Ecto neural progenitor cell (in vitro differentiated cells): ENCODE measurements at places on chromosomes 7 and 10.

DNA sequence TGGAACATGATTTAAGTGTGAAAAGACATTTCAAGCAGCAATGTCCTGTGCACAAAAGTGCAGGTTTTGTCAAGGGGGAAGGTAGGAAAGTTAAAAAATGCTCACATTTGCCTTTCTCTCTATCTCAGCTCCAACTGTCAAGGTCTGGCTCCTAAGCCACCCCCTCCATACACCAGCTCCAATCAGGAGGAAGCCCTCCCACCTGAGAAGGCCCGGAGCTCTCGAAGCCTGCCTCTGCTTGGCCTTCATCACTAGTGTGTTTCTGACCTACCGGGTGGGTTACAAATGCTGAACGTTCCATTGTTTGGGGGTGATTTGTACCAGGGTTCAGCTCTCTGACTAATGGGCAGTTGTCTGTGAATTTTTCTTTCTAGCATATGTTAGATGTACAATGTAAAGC is 14.2 kb downstream of the CRHR2 start:
- DNase-seq, result no peak

DNA sequence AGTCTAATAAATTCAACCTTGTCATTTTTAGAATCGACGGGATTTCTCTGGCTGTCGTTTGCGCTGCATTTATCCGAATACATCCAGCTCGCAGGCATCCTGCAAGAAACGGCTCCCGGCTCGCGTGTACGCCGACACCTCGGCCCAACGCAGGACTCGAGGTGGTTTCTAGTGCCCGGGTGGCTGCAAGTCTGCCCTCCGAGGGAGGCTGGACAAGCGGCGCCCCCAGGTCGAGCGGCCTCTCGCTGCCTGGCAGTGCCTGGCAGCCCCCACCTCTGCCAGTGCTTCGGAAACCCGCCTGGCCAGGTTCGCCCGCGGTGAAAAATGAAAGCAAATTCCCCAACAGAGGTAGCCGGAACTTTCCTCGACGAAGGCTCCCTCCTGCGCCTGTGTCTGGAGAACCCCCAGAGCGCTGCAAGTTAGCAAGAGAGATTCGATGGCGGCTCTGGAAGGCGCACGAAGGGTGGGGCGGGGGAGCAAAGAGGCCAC is 5.7 kb upstream of the ZNF503 start:
- DNase-seq, result no peak

- DNase-seq, result no peak
These were observed 64.1 kb downstream of the PHTF2 start for GRCh38 chr7:77862691-77863090.

DNA sequence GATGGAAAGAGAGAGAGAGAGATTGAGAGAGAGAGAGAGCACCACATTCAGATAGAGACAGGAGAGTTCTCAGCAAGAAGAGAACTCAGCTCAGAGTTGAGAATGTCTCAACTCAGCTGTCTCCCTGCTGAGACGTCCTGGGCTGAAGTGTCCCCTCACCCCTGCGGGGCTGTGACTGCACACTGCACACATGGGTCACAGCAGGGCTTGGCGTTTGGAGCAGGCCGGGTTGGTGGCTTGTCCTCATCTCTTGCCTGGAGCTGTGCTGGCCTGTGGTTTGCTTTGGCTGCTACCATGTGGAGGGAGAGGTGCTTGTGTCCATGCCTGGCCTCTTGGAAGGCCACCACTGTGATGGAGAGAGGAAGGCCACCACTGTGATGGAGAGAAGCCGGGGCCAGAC is 167.9 kb downstream of the RNF216 start:
- no peak for DNase-seq

DNA sequence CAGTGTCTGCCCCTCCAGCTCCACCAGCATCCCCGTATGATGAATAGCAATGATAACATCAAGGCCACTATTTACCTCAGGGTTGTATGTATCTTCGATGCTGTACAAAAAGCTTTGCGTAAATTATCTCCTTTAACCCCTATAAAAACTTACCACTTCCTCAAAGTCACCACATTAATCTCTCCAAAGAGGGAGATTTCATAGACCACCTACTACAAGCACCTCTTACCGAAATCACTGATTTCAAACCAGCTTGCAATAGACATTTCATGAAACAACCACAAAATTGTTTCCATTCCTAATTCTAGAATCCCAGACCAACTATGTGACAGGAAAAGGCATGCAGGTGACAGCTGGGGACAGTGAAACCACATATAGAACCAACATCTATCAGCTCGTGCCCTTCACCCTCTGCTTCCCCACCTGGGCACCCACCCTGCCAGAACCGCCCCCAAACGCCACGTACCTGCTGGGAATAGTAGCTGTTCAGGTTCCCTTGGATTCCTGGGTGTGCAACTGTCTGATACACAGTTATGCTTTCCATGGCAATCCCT is 20.1 kb upstream of the MMP21 start:
- DNase-seq, result no peak

GRCh38 chr10:119370972-119371703 is 163.8 kb downstream of the GRK5 start:
- no peak for DNase-seq

- no peak for DNase-seq
These were observed 11.2 kb downstream of the GIMAP5 start for GRCh38 chr7:150748376-150748775.

- DNase-seq, result peak; percentile 58
These were observed 3.1 kb upstream of the EVX1 start for GRCh38 chr7:27239387-27240014.

GRCh38 chr10:69618746-69619145 is 11.3 kb upstream of the FAM241B start:
- no peak for DNase-seq

DNA sequence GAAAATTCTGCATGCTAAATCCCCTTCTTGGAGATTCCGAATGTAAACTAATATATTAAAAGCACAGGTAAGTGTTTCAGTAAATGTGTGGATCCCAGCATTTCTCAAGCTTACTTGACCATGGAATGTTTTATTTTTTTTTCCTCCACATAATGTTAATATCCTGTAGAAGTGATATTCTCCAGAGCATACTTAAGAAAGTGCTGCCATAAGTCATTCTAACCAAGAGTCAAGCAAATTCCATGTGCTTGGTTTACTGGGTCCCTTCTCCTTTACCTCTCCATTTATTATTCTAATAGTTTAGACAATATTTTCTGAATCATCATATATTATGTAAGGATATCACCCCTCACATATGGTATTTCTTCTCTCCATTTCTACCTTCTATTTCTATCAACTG is 266.9 kb upstream of the HPS1 start:
- no peak for DNase-seq

- DNase-seq, result no peak
These were observed 282.6 kb downstream of the CAMK1D start for GRCh38 chr10:12631787-12632562.

DNA sequence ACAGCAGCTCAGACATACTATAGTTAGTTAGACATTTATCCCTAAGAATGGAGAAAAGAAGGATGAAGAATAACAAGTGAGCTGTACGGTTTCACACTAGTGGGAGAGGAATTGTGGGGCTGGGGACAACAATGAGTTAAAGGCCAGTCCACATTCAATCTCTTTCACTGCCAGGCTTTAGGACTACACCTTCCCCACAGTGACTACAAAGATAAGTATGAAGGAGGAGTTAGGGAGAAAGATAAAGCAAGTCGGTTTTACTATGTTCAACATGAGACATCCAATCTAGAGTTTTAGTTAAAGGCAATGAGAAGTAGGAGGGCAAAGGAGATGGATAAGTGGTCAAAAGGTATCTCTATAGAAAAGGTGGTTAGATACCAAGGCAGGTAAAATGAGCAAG is 16.3 kb downstream of the ARHGAP12 start:
- no peak for DNase-seq

DNA sequence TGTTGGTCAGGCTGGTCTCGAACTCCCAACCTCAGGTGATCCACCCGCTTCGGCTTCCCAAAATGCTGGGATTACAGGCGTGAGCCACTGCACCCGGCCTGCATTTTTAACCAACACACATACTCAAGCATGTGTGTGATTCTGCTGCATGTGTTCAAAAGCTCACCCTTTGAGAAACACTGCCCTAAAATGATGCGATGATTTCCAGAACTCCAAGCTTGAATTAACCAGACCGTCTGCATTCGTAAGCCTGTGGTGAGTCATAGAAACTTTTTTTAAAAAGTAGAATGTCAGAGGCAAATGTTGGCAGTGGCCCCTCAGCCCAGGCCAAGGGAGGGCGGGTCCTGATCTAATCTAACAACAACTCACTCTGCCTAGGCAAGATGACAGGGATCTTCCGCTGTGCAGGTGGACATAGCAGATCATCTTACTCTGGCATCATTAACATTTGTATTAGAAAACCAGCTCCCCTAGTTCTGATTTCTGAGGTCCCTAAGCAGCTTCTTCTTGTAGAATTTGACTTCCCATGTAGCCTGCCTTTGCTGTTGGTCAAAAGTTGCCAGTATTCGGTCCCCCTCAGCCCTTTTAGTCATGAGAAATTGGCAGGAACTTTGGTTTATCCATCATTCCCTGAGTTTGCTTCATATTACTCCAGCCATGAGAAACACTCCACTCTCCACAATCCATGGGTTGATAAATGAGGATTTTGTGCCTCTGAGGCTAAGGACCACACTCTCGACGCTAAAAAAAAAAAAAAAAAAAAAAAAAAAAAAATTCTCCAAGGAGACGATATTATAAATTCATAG is 190.4 kb downstream of the SKIDA1 start:
- no peak for DNase-seq

- DNase-seq, result no peak
These were observed 28.8 kb upstream of the TSPAN33 start for GRCh38 chr7:129115676-129116075.

- no peak for DNase-seq
These were observed 68.2 kb downstream of the PFKFB3 start for GRCh38 chr10:6270951-6271350.

- DNase-seq, result no peak
These were observed 456 bp upstream of the DLD start for GRCh38 chr7:107890493-107890961.

- no peak for DNase-seq
These were observed 108.0 kb upstream of the CREB5 start for GRCh38 chr7:28304290-28304689.

- no peak for DNase-seq
These were observed 24.5 kb downstream of the UMAD1 start for GRCh38 chr7:7665031-7665430.

GRCh38 chr10:34104829-34105572 is 710.1 kb downstream of the PARD3 start:
- DNase-seq, result no peak

GRCh38 chr10:28077889-28078288 is 79.0 kb upstream of the ODAD2 start:
- no peak for DNase-seq

GRCh38 chr10:6013413-6014192 is 36.3 kb upstream of the IL15RA start:
- no peak for DNase-seq

DNA sequence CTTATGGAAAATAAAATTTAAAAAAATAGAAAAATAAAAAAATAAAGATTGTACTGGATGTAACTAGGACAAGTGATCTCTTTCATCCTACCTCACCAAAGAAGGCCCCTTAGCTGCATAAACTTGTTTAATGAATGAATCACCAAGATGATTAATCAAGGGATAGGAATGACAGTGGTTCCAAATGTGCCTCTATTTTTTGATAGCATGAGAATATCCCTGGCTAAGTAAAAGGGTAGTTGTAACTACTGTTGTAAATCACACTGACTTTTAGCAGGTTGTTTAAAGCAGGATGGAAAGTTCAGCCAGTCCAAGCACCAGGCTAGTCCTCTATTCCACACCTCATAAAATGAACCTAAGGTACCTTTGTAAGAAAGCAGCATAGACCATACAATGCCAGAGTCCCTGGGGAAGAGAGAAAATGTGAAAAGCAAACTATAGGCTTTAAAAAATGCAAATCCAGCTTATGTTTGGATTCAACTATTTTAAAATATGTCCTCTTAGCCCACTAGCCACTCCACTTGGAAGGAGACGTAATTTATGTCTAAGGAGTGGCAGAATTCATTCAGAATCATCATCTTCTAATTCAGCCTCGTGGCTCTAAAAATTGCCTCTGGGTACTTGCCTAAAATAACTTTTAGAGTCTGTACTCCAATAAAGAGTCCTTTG is 126.8 kb downstream of the SKIDA1 start:
- DNase-seq, result no peak

DNA sequence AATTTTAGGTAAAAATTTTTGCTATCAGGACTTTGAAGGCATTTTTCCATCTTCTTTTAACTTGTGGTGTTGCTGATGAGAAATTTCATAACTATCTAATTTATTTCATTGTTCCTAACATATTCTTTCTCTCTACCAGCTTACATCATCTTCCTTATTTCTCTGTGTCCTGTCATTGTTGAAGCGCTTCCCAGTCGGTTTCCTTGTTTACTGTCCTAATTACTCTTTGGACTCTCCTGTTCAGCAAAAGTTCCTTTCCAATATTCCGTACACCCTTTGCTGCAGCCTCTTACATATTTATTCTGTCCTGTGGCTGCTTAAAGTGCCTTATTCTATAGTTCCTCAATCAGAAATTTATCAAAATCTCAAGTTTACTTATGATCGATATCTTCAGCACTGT is 609.0 kb upstream of the FZD8 start:
- no peak for DNase-seq

- no peak for DNase-seq
These were observed 26.2 kb upstream of the ZNF467 start for GRCh38 chr7:149799397-149800168.

DNA sequence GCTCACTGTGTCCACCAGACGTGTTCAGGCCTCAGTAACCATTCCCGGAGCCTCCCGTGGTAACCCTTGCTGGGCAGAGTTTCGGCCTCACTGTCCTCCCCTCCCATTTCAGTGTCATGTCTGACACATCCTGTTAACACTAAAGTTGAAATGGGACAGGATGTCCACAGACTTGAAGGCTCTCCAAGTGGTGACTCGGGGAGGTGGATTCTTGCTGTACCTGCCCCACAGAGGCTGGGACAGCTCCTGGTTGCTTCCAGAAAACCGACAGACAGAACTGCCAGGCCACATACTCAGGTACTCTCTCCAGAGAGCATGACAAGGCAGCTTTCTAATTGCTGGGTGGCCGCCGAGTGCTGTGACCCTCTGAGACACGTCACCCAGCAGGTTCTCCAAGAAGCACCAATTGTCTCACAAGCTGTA is 17.9 kb upstream of the CYTH3 start:
- DNase-seq, result no peak

DNA sequence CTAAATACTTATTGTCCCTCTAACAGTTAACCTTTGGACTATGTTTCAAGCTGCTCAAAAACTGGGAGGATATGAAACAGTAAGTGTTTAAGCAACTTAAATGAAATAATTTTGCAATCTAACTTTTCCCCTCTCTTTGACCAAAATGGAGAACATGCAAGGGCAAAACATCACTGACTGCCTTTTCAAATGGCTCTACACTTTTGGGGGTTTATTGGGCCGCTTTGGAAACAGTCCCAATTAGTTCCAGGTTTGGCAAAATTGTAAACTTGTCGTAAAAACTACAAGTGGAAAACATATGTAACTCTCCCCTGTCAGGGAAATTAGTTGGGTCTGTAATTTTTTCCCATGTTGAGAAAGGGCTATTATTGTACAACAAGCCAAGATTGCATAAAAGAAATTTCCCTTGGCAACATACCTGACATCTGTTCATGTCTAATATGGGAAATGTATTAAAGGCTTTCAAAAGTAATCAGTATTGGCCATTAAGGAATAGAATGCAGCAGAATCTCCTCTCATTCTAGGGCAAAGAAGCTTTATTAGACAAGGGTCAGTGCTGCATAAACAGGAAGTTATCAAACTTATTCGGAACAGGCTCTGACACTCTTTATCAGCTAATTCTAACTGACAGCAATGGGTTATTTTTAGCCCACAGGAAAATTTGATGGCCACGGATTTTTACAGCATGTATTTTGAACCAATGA is 157.9 kb downstream of the ARID5B start:
- no peak for DNase-seq
